ENCODE measurements at places on chromosomes 7 and 10.

GRCh38 chr7:77985974-77986339 lies 187.4 kb downstream of the PHTF2 start:
- DNase-seq: no peak

- DNase-seq: no peak
Observed at GRCh38 chr10:70834021-70834420, 18.3 kb downstream of the SGPL1 start.

GRCh38 chr7:35555934-35556333 lies 139.0 kb downstream of the HERPUD2 start:
- no peak for DNase-seq

- no peak for DNase-seq
Observed at GRCh38 chr10:129766611-129767550, 197.2 kb downstream of the EBF3 start.

GRCh38 chr7:50533866-50534265 lies 31.3 kb downstream of the DDC start:
- DNase-seq: no peak

DNA sequence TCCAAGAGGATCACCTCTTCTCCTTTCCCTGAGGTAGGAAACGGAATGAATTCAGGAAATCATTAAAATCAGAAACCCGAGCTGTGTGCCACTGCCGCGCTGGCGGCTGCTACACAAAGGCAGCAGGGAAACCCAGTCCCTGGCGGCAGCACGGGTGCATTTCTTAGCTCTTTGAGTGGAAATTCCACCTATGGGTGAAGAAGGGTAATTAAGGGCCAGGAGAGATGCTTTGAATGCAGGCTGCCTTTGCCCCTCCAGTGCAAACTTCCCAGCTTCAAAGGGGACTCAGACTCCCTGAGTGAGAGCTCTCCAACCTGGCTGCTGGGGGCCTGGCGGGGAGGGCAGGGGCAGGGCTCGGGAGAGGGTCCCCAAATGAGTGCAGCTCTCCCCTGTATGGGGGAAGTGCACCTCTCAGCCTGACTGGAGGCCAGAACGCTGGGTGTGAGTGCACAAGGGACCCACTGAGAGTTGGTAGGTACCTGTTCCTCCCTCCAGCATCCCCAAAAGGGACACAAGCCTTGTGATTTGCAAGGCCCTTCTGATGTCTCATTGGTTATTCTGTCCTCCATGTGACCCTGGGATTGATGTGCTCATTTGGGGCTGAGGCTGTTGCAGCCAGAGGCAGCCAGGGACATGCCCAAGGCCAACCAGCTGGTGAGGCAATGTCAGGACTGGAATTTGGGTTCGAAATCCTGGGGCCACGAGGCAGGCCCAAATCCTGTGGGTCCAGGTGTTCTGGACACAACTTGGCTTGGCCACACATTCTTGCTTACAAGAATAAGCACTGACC lies 16.3 kb upstream of the ZMIZ1 start:
- DNase-seq: peak; percentile 45

DNA sequence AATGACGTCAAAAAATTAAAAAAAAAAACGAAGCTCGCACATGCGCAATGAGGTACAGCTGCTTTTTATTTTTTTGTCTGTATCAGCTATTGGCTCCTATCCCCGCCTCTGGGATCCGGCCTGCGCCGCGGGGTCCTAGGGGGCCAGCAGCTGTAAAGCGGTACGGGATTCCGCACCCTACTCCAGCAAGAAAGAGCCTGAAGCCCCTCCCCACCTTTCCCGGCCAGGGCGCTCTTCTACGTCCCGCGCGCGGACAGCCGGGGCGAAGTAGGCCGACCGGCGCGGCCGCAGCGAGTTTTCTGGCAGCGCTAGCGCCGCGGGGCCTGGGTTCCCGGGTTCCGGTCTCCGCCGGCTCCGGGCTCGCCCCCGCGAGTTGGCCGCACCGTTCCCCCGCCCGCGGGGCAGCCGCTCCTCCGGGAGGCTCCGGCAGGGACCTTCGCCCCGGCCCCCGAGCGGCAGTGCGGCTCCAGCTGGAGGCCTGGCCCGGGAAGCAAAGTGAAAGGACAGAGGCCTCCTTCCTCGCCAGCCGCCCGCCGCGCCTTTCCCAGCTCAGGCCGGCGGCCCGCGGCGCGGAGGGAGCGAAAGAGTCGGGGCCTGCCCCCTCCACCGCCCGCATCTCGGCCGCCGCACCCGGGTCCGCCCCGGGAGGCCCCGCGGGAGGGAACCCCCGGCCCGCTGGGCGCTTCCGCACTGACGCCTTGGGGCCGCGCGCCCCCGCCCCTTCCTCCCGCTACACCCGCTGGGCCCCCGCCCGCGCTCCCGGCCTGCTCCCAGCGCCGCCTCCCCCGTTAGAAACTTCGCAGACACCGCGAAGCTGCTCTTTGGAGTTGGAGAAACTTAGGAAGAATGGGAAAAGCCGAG lies 4.7 kb upstream of the SPAG6 start:
- peak; percentile 61 for DNase-seq
